NCI-H1930 (cell line): ENCODE measurements at places on chromosomes 5 and 9.

- no peak for DNase-seq
Observed at GRCh38 chr9:113675475-113675941, 200.6 kb upstream of the ZNF618 start.

GRCh38 chr5:154197801-154198491 lies 7.4 kb downstream of the GALNT10 start:
- DNase-seq: no peak

- no peak for DNase-seq
Observed at GRCh38 chr9:13993632-13994185, 320.2 kb downstream of the NFIB start.

DNA sequence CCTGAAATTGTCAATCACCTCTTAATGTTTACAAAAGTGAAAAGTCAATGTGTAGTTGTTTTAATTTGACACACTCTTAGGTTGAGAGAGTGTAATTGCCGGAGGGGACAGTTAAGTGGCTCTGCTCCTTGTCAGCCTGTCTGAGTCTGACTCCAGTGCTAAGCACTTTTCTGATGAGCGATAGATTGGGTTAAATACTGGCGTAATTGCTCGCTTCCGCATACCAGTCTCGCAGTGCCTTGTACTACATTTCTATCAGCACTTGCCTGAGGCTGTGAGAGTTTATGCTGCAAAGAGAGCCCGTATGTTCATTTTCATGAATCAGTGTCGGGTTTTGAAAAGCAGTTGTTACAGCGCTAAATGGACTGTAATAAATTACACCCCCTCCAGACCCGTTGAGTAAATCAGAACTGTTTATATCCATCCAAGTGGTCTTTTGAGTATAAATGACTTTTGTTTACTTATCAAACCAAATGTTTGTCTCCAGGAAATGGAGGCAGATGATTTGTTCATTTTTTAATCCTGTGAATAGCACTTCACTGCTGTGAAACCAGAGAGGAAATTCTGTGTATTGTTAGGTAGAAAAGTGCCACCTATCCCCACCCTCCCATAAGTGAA lies 41.0 kb upstream of the DMRT3 start:
- peak; percentile 82 for DNase-seq

GRCh38 chr5:3899093-3899492 lies 303.5 kb downstream of the IRX1 start:
- DNase-seq: no peak

GRCh38 chr9:6413365-6414246 lies 607 bp downstream of the UHRF2 start:
- DNase-seq: peak; percentile 46

DNA sequence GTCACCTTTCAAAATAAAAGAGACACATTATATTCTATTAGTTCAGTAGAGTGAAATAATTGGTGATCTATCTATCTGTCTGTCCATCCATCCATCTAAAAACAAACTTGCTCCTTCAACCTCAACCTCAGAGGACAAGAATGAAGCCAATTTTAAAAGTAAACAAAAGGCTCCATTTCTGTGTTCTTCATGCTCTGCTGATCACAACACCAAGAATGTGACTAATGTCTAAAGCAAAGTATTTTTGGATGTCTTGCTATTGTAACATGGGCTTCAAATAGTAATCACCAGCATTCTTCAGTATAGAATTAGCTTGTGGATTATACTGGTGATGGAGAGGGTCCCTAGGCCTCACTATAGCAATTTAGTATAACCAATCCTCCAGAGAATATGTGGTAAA lies 1304.4 kb downstream of the MAT2B start:
- no peak for DNase-seq

- DNase-seq: peak; percentile 89
Observed at GRCh38 chr5:1633605-1634336, 110.0 kb upstream of the LPCAT1 start.

DNA sequence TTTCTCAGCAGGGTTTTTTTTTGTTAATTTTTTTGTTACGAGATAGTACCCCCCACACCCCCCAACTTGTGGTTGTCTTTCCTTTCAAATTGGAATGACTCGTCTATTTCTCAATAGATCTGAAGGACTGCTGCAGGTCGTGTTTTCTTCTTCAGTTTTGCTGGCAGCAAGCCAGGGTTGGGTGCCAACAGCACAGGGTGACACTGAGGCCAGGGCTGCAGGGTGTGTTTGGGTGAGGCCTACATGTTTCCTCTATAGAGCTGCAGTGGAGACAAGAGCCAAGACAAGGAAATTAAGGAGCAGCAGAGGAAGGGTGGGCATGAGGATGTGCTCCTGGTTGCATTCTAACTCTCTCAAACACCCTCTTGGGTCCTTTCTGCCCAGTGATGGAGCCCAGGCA lies 52.2 kb downstream of the NXNL2 start:
- DNase-seq: no peak

GRCh38 chr5:126438267-126438666 lies 15.1 kb downstream of the GRAMD2B start:
- DNase-seq: no peak

GRCh38 chr9:8653111-8653510 lies 853.5 kb upstream of the DMAC1 start:
- DNase-seq: no peak

GRCh38 chr5:87132696-87133095 lies 135.0 kb upstream of the RASA1 start:
- no peak for DNase-seq

DNA sequence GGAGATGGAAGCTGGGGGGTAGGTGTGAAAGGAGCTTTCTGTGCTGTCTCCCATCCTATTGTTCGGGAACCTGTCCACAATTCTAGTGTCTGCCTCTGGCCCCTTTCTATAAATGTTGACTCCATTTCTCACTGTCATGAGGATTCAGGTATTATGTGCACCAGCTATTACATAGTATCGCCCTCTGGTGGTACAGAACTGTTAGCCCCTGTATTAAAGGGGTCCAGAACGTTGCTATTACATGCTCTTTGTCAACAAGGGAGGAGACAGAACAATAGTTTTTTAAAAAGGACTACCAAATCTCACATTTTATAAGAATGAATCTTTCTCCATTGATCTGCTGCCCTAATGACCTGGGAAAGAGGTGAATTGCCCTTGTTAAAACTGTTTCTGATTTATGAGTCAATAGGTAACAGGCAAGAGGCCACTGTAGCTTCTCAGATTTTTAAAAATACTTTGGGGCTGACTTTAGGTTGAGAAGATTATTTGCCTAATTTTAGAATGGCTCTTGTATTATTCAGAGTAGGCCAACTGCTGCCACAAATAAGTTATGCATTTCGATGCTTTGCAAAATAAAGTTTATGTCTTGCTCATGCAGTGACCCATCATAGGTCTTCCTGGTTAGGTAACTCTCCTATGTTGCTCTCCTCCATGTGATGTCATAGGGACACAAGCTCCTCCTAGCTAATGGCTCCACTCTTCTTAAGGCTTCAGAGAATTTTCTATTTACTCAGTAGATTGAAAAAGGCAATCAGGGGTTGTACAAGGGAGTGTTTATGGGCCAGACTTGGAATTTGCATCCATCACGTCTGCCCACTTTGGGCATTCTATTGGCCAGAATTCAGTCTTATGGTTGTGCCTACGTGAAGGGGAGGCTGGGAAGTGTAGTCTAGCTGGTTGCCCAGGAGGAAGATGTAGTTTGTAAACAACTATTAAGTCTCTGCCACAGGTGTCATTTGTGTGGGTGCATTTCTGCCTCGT lies 20.8 kb downstream of the DCANP1 start:
- peak; percentile 11 for DNase-seq

- DNase-seq: no peak
Observed at GRCh38 chr5:5165541-5166002, 25.4 kb downstream of the ADAMTS16 start.

- no peak for DNase-seq
Observed at GRCh38 chr9:109792951-109793546, 13.1 kb downstream of the PALM2AKAP2 start.

DNA sequence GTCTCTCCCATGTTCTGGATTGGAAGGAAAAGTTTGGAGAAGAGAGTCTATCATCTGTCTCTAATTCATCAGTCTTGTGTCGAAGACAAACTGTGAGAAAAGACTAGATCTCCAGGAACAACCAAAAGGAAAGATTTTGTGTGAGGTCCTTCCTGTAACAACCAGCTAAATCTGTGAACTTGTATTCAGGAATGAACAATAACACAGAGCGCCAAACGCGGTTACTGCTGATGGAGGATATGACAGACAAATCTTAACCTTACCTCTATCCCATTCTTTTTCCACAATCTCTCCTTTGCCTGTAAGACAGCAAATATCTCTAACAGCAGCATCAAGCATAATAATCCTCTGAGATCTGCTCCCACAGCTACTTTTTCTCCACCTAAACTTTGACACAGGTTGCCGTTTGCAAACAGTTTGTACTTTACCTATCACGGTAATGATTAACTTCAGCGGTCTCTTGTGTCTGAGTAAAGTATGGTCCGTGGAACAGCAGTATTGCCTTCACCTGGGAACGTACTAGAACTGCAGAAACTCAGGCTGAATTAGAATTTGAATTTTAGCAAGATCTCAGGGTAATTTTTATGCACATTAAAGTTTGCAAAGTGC lies 387.6 kb downstream of the ELAVL2 start:
- DNase-seq: no peak
